DMS53 (cell line): ENCODE measurements at places on chromosomes 11 and 22.

DNA sequence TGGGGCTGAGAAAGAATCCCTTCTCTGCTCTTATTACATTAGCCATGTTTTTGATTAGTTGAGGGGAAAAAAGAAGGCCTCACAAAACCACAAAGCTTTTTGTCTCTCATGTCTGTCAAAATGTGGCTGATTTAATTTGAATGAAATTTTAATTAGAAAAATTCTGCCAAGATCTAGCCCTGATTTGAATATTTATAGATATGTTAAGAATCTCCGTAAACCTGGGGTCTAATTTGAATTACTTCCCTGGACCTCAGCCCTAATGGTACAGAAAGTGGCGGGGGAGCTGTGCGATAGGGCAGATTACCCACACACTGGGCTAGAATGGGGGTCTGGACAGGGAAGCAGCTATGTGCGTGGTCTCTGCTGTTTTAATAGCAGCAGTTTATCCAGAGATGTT lies 141.3 kb upstream of the TTC12 start:
- no peak for DNase-seq

GRCh38 chr11:28760676-28761390 lies 652.6 kb downstream of the METTL15 start:
- DNase-seq = peak; percentile 64

- no peak for DNase-seq
These were observed 5.9 kb downstream of the RHOG start for GRCh38 chr11:3834664-3835461.

DNA sequence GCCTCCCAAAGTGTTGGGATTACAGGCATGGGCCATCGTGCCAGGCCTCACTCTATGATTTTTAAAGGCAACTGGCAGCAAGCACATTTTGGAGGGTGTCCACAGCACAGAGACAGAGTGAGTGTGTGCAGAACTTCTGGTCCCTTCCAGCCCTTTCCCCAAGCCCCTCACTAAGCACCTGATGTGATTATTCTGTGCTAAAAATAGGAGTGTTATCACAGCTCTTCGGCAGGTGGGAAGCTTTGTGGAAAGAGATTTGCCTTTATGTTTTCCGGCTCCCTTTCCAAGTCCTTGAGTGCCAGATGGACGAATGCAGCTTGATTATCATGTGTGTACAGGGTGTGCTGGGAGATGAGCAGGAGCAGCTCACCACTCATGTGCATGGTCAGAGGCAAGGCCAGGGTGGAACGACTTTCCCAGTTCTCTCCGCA lies 310.8 kb downstream of the DDX10 start:
- DNase-seq = peak; percentile 84

GRCh38 chr11:846496-847098 lies 3.9 kb downstream of the TSPAN4 start:
- DNase-seq = no peak

- peak; percentile 19 for DNase-seq
These were observed 49.5 kb downstream of the MCHR1 start for GRCh38 chr22:40728731-40729189.

DNA sequence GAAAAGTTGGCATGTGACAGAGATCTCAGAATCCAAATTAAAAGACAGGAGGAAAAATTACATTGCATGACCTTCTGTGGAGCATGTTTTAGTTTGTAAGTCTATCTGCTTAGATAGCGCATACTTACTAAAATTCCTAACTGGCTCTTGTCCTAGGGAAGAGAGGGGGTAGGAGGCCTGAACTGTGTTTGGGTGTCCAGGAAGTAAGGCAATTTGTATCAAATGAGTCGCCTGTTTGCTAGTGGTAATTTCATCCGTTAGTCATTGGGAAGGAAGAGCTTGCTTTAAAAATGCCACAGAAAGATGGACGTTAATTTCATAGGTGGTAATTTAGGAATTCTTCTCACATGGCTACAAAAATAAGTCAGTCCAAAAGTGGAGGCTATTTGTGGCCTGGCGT lies 18.5 kb downstream of the GRK3 start:
- DNase-seq = no peak

- no peak for DNase-seq
These were observed 25.8 kb downstream of the TPST2 start for GRCh38 chr22:26564181-26564580.

- DNase-seq = no peak
These were observed 6.2 kb upstream of the FTH1 start for GRCh38 chr11:61973476-61974162.

DNA sequence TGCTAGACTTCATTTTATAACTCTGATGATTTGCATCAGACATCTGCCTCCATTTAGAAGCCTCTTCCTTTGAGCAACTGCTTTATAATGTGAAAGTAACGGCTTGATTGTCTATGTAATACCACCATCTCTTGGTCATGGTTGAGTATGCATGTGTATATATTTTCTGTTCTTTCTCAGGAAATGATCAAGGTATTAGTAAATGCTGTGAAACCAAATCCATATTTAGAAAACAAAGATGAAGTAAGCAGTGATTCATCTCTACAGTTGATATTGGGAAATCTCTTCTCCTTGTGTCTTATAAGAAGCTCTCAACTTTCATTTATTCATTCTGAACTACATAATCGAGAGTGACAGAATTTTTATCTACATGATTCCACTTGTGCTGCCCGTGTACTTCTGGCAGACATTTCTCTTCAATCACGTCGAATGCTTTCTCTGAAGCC lies 104.6 kb upstream of the ANO3 start:
- DNase-seq = peak; percentile 75

DNA sequence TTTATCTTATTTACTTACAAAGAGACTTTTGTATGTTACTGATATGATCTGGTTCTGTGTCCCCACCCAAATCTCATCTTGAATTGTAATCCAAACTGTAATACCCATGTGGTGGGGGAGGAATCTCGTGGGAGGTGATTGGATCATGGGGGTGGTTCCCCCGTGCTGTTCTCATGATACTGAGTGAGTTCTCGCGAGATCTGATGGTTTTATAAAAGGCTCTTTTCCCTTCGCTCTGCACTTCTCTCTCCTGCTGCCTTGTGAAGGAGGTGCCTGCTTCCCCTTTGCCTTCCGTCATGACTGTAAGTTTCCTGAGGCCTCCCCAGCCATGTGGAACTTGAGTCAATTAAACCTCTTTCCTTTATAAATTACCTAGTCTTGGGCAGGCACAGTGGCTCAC lies 42.4 kb upstream of the WNT7B start:
- no peak for DNase-seq

GRCh38 chr11:83858694-83859093 lies 572.5 kb upstream of the CCDC90B start:
- DNase-seq = no peak

DNA sequence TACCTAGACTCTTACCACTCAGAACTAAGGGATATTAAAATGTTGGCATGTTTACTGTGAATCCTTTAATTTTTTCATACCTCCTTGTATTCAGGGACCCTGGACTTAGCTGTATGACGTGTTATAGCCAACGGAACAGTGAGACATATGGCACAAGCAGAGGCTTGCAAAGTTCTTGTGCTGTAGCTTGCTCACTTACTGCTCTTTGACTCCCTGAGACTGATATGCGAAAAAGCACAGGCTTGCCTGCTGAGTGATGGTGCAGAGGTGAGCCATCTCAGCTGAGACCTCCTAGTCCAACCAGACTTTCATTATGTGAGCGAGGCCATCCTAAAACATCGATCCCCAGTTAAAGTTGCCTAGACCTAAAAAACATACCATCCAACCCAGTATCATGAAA lies 811.0 kb downstream of the METTL15 start:
- no peak for DNase-seq

GRCh38 chr11:12853652-12854296 lies 155.3 kb upstream of the RASSF10 start:
- DNase-seq = peak; percentile 47

- DNase-seq = no peak
These were observed 19.1 kb upstream of the KCNQ1OT1 start for GRCh38 chr11:2718817-2719438.

DNA sequence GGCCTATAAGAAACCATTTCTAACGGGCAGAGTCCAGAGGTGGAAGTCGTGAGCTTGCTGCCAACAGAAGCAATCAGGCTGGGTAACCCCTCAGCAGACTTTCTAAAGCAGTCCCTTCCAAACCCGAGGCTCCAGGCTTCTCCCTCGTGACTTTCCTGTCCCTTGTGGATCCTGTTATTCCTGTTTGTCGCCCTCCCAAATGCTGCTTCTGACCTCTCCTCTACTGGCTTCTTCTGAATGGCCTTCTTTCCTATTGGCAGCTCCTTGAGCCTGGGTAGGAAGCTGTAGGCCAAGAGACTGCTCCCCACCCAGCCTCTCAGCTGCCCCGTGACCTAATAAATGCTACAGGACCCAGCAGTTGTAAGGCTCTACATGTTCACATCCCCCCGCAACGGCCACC lies 35.0 kb downstream of the MAFF start:
- DNase-seq = peak; percentile 15

DNA sequence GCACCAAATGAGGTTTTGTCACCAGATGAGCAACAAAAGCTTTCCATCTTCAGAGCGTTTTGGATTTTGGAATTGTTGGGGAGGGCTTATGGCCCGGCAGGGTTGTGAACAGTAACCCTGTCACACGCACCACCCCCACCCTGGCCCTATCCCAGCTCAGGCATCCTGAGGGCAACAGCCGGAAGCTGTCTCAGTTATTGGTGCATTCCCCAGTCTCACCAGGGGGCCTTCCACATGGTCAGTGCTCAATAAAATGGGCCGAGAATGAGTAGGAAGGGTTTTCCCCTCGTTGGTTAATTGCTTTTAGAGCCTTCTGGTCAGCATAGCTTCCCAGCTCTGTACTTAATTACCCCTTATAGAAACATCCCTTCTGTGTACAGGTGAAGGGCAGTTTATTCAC lies 46.0 kb downstream of the LRP5 start:
- DNase-seq = no peak

DNA sequence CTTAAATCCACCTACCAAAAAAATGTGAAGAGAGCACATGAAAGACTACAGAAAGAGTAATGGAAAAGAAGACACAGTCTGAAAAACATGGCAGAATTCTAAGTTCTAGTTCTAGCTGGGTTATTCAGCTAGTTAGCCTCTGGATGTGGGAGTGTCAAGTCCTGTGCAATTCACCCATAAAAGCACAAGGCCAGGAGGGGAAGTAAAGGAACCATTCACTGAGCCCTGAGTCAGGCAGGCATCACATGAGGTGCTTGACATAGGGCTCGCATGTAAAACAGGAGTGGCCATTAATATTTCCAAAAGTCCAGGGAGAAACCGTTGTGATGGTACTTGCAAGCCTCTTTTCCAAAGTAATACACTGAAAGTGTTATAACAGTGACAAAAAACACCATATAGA lies 103.7 kb downstream of the GAB2 start:
- DNase-seq = no peak

DNA sequence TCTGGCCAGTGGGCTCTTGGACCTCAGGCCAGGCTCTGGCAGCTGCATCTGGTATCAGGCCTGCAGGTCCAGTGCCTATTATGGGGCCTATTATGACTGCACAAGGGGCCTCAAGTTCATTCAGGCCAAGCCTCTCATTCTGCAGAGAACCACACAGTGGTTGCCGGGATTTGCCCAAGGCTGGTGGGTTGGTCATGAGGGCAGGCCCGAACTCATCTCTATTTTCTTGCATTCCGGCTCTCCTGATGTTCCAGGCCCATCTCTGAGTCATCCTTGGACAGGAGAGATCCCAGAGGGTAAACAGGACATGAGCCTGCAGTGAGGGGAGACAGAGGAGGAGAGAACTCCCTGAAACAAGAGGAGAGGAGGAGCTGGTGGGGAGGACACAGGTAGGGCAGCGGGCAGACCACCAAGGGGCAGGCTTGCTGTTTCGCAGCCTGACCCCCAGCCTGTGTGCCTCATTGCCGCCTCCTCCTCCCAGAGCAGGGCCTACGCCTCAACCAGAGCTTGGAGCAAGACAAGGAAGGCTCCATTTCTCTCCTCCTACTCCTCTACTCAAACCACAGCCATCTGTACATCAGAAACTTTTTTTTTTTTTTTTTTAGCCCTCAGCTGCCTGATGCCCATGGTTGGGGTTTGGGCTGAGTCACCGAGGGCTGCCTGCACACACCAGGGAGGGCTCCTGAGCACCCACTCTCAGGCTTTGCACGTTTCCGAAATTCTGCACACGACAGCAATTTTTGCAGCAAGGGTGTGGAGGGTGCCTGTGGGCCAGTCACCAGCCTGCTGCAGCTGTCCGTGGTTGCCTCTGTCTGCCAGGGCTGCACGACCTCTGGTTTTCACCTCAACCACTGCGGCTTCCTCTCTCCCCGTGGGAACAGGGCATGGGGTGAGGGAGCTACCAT lies 12.7 kb upstream of the TREH start:
- no peak for DNase-seq

DNA sequence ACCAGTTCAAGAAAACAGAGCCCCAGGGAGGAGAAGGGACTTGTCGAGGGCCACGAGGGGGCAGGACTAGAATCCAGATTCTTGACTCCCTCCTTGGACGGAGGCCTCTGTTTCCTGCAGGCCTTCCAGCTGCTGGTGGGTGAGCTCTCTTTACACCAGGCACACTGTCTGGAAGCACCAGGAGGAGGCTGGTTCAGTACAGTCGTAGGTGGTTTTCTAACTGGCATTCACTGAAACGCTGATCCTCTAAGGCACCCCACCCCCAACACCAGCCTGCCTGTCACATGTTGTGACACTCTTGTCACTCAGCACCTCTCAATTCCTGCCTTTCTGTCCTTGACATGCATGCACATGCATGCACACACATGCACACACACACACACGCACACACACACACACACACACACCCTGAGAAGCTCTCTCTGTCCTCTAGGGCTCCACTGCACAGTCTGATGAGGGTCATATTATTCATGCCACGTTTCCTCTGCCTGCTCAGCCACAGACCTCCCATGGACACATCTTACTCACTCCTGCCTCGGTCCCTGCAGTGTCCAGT lies 751 bp downstream of the MS4A10 start:
- no peak for DNase-seq

DNA sequence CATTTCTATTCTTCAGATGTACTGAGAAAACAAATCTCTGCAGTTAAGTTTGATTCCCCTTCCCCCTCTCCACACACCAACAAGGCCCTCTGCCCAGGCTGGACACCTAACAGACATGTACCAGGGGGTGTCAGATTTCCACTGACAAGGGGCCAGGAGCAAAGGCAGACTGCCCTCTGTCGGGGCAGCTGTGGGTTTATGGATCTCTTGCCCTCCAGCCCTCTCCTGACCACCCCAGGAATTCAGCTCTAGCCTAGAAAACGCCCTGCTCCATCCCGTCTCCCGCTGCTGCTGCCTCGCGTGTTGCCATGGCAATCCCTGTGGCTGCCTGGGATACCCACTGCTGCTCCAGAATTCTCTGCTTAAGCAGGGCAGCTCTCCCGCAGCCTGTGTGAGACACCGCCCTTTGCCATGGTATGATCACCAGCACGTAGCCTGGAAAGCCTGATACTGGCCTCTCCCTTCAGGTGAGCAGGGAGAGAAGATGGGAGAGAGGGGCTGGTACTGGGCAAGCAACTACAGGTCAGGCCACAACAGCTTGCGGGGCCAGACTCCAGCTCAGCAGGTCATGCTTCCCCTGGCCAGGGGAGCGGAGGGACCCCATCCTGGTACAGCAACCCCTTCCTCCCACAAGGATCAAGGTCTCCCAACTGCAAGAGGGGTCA lies 41.6 kb downstream of the BUD13 start:
- DNase-seq = no peak
